ENCODE measurements at places on chromosomes 13 and 19. TPM values are rescaled to one million over a fixed set of nuclear protein-coding genes. Genes with fewer than 3 reads are reported as not detected.

DNA sequence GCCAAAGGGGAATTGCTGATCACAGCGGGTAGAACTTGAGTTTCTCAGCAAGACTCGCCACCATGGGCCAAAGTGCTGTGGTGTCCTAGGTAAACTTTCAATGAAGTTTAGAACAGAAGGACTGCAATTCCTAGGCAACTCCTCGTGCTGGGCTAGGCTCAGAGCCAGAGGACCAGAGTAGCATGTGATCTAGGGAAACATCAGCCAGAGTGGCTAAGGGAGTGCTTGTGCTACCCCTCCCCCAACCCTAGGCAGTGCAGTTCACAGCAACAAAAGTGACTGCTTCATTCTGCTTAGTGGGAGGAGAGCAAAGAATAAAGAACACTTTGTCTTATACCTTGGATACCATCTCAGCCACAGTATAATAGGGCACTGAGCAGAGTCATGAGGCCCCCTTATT is 1658.6 kb upstream of the MIR17HG start:
- DNase-seq, result no peak

DNA sequence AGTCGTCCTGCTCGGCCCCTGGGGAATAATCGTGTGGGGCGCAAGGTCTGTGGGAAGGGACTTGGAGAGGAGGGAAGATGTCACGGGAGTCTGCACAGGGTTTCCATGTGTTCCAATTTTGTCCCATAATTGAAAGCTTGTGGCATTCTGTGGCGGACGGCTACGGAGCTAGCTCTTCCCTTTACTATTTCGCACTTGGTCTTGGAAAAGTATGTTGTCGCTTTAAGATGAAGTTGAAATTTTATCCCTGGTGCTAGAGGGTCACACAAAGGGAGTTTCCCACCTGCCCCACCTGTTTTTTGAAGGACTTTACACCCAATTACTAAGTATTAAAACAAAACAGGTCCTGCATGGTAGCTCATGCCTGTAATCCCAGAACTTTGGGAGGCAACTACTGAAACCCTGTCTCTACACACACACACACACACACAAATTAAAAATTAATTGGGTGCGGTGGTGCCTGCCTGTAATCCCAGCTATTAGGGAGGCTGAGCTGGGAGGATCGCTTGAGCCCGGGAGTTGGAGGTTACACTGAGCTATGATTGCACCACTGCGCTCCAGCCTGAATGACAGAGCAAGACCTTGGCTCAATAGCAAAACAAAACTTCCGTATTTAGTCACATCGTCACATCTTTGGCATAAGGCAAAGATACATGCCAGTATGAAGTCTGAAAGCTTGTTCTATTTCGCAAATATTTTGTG is 967 bp upstream of the TPT1 start:
- DNase-seq, result no peak

DNA sequence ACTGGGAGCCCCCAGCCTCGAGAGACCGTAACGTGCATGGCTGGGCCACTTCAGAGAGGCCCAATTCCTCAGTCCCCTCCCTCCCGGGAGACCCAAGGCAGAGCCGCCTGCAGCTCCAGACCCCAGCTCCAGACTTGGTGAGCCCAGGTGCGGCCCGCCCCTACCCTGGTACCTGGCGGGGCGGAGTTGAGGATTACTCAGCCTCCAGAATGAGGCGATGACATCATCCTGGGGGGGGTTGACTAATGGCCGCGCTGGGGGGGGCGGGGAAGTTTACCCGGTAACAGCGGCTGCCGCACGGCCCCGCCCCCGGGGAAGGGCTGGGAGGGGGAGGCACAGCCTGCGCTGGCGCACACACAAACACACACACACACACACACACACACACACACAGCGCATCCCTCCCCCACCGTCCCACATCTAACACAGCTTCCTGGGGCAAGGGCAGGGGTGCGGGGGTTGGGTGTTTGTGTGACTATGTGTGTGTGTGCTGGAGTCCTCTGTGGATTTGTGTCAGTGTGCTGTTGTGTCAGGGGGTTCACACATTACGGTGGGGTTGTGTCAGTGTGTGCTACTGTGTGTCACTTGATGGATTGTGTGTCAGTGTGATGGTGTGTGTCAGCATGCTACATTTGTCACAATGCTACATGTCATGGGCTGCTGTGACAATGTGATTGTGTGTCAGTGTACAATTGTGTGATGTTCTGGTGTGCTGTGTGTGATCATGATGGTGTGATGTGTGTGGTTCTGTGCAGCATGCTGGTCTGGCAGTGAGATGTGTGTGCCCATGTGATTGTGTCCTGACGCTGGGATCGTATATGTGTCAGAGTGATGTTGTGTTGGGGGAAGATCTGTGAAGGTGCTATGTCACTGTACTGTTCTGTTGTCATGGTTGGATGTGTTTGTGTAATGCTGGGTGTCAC is 10.3 kb upstream of the BBC3 start:
- no peak for DNase-seq

Gene TMEM86B
- 2.8 TPM for total RNA-seq

- DNase-seq, result no peak
Observed at GRCh38 chr13:68490594-68490993, 1260.5 kb upstream of the PCDH9 start.

Gene FFAR2
- total RNA-seq, result not detected

DNA sequence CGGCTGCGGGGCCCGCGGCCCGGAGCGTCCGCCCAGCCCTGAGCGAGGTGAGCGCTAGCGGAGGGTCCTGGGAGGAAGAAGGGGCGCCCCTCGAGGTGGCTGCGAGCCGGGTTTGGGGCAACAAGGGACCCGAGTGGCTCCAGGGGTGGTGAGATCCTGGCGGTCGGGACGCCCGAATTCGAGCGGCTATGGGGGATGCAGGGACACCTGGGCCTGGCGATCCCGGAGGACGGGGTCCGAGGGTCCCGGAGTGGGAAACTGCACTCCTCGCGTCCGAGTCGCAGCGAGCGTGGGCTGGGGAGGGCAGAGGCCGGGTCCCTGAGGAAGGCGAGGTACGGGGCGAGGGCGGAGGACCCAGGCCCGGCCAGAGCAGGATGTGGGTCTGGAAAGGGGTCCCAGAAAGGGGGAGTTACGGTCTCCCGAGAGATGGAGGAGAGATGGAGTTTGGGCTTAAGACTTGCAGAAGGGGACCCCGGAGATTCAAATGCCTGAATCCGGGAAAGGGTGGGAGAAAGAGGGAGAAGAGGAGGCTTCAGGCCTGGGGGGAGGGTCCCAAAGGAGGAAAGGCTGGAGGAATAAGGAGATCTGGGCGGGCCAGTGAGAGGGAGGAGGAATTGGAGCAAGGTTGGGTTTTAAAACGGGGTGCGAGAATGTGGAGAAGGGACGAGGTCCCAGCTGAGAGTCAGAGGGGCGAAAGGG is 542 bp downstream of the CACNG7 start:
- DNase-seq, result no peak

DNA sequence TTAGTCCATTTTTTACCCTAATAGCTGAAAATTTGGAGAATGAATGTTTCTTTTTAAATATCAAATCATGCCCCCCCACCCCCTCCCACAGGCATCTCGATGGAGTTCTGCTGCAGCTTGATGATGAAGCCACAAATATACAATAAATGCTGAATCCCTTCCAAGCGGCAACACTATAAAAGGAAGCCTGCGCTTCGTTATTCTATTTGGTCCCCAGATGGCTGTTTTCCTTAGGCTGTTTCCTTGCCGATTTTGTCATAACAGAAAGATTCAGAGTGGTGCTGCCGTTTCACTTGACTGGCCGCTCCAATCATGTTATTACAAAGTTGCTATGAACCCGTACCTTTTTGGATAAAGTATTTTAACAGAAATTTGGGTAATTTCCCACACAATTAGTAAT is 79.5 kb downstream of the MYO16 start:
- no peak for DNase-seq

DNA sequence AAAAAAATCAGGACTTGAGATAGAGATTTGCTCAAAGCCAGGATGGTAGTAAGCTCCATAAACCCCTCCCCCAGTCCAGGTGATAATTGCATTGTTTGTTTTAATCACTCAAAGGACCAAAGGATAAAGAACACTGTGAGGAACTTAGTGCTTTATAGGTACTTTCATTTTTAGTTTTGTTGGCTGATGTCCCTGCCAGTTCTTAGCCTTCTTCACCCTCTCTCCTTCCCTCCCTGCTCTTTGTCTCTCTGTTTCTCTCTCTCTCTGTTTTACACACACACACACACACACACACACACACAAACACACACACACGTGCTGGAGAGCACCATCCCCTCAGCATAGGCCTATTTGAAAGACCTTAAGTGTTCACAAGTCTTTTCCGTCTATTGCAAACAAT is 5.2 kb downstream of the FRY start:
- no peak for DNase-seq

- DNase-seq, result no peak
Observed at GRCh38 chr13:34883396-34883795, 58.7 kb upstream of the NBEA start.

DNA sequence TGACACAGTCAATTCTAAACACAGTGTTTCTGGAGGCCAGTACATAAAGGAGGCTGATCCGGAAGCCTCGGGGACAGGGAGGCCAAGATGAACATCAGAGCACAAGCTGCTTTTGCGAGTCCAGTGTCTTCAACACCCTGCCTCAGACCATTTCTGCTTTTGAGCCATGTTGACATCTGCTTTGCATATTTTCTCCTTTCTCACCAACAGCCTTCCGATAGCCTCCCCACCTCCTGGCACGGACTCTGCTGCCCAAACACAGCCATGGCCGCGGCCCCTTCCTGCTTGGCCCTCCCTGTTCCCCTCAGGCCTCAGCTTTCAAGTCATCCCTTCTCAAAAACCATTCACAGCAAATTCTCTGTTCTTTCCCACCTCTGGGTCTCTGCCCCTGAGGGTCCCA is 3.6 kb downstream of the LRRC25 start:
- no peak for DNase-seq

Gene NLRP5
- not detected for total RNA-seq

Gene ZNF865
- 5.7 TPM for total RNA-seq

- no peak for DNase-seq
Observed at GRCh38 chr13:91647361-91647990, 249.1 kb downstream of the GPC5 start.

DNA sequence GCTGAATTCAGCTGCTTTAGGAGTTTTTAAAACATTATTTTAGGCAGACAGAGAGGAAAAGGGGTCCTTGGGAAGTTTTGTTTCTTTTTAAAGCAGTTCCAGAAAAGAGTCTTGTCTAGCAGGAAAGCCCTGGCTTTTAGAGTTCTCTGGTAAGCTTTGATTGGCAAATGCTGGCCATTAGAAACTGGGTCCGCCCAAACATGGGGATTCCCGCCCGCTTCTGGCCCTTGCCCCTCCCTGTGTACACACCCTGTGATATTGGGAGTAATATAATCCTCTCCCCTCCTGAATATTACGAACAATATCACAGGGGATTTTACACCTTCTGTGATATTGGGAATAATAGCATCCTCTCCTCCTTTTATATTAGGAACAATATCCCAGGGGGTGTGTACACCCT is 58.9 kb downstream of the ERICH4 start:
- DNase-seq, result no peak

DNA sequence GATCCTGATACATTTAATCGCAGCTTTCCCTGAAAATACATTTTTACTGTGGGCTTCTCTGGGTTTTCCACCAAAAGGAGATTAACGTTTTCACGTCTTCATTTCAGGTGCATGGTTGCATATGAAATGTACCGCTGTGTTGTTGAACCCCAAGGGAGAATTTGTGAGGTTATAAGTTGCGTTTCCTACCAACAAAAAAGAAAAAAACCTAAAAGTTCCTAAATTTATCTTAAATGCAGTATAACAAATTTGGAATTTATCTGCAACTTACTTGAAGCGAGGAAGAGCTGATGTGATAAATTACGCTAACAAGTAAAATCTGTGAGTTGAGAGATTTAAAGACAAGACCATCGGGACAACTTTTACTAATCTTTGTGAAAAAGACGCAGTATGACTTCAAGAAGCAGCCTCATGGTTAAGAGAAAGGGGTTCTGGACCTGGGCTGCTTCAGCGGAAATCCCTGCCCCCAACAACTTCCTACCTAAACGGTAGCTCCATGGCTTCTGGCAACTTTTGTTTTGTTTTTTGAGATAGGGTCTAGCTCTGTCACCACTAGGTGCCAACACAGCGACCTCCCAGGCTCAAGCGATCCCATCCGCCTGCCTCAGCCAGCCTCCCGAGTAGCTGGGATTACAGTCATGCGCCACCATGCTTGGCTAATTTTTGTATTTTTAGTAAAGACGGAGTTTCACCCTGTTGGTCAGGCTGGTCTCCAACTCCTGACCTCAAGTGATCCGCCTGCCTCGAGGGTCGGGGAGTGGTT is 958 bp upstream of the OBI1 start:
- no peak for DNase-seq

GRCh38 chr13:89660752-89661151 is 1686.7 kb upstream of the MIR17HG start:
- no peak for DNase-seq

GRCh38 chr19:40392123-40392522 is 2.1 kb upstream of the HIPK4 start:
- DNase-seq, result no peak

DNA sequence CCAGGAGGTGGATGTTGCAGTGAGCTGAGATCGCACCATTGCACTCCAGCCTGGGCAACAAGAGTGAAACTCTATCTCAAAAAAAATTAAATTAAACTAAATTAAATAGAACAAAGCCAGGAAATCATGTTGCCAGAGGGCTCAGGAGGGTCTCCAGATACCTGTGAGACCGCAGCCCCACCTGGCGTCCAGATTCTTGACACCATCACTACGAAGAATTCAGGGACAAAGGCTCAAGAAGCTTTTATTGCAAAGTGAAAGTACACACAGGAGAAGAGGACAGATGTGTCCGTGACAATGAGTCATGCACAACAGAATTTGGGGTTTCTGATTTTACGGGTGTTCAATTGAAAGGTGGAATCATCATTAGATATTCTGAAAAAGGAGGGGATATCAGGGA is 76.6 kb downstream of the STOML3 start:
- no peak for DNase-seq

DNA sequence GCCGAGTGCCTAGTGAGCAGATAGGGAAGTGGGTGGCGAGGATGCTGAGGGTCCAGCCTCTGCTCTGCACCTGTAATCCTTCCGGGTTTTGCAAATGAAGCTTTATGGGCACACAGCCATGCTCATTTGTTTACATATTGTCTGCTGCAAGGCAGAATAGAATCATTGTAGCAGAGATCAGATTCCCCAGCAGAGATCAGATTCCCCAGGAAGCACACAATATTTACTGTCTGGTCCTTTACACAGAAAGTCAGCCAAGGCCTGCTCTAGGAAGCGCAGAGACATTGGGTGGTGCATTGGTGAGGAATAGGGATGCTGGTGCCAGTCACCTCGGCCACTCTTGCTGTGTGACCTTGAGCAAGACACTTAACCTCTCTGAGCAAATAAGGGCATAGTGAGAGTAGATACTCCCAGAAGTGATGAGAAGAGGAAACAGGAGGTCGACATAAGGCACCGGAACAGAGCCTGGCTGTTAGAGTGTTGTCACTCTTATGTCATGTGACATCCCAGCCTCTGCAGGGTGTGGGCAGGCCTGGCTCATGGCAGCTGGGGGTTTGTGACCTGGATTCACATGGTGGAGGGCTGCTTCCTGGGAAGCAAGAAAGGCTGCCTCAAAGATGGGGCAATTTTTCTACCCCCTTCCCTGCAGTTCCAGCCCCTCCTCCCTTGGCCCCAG is 25.6 kb downstream of the CARM1 start:
- DNase-seq, result no peak

Gene SPACA4
- not detected for total RNA-seq

Data from glomerular endothelial cell (primary cell).